ENCODE measurements at places on chromosomes 16 and 17.

GRCh38 chr17:28470914-28471366, 2.5 kb upstream of the SLC13A2 start:
- DNase-seq: peak; percentile 87

DNA sequence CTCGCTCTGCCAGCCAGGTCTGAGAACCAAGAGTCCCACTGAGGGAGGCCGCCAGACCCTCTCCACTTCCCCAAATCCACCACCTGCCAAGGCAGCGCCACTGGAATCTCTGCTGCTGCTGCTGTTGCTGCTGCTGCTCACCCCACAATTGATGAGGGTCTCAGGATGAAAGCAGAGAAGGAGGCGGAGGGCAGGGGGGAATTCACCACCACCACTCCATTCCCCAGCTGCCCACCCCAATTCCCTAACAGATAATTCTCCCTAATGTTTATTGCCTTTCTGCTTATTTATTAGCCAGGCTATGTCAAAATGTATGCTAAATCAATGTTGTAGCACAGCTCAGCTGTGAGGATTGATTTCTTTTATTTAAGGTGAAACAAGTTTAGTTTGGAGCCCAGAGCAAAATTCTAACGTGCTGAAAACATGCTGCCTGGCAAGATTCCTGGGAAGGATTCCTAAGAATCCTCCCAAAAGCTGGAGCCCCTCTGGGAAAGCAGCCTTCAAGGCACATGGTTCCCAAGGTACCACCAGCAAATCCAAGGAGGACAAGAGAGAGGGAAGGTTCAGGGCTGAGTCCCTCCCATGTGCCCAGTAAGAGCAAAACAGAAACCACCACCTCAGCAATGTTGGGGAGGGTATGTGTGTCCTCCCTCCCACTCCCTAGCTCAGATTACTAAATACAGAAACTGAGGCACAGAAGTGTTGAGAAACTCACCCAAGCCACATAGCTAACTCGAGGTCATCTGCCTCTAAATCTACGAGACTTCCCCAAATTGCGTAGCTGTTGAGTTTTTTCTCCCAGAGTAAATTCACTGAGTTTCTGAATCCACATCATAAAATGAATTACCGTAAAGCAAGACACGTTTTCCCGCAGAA, 12.2 kb upstream of the CDH5 start:
- no peak for DNase-seq

- no peak for DNase-seq
Observed at GRCh38 chr16:78377312-78377711, 277.9 kb downstream of the WWOX start.

DNA sequence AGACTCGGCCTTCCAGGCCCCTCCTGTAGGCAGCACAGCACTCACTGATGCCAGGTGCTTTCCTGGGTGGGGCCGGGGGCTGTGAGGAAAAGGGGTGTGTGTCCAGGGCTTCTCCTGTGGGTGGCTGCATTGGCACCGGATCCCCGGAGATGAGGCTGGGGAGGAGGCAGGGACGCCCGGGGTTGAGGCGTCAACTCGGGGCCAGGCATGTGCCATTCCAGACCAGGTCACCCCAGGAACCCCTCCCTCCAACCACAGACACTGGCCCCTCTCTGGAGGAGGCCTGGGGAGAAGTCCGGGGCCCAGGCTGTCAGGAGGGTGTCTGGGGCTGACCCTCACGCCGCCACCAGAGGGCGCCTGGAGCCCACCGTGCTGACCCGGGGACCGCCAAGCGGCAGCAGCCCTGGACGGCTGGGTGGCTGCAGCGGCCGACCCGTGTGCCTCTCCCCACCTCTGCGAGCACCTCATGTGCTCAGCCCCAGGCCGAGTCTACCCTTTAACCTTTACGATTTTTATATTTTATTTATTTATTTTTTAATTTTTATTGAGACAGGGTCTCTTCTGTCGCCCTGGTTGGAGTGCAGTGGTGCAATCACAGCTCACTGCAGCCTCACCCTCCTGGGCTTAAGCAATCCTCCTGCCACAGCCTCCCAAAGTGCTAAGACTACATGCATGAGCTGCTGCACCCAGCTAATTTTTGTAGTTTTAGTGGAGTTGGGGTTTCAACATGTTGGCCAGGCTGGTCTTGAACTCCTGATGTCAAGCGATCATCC, 3.2 kb upstream of the METRN start:
- DNase-seq: peak; percentile 42

- DNase-seq: no peak
Observed at GRCh38 chr17:49190932-49191331, 19.4 kb downstream of the GNGT2 start.

DNA sequence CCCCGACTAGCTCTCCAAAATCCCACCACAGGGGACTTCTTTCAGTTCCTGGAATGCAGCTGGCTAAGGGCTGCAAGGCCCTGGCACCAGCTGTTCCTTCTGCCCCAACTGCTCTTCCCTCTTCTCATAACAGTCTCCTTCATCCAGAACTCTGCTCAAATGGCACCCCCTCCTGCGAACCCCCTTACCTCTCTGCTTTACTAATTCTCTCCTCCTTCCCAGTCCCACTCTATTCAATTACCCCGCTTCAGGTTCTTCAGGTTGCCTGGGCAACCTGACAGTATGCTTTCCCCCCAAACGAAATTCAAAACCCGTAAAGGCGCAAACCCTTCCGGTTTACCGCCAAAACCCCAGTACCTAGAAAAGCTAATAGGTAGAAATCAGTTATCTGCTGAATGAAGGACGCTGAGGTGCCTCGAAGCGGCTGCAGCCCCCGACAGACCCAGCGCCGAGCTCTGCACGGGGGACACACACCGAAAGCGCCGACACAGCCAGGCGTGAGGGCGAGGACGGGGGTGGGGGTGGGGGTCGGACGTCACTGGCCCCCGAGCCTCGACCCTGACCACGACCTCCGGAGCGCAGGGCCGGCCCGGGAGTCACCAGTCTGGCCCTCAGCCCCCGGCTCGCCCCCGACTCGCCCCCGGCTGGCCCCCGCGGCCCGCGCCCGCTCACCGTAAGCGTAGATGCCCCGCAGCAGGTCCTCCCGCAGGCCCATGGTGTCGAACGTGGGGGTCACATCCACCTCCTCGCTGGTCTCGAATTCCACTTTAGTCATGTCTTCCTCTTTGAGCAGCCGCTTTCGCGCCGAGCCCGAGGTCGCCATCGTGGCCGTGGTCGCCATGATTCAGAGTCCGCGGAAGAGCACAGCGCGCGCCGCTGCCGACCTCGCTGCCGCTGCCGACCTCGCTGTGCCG, 550 bp downstream of the EIF4A3 start:
- no peak for DNase-seq

GRCh38 chr16:49992825-49993224, 32.2 kb upstream of the CNEP1R1 start:
- no peak for DNase-seq

GRCh38 chr17:77444984-77445759, 304.4 kb downstream of the SEC14L1 start:
- DNase-seq: no peak

- peak; percentile 69 for DNase-seq
Observed at GRCh38 chr17:81295031-81295675, at the start of gene SLC38A10. Gene SLC38A10, minus strand, starts transcription at chr17:81295307. Its CDS starts 386 bp downstream, at chr17:81294921.

- DNase-seq: peak; percentile 76
Observed at GRCh38 chr17:82332669-82333278, 792 bp downstream of the SECTM1 start.

- DNase-seq: peak; percentile 94
Observed at GRCh38 chr16:15811481-15812400, 45.1 kb downstream of the MYH11 start.

- no peak for DNase-seq
Observed at GRCh38 chr17:56886288-56886731, 27.5 kb downstream of the TRIM25 start.

DNA sequence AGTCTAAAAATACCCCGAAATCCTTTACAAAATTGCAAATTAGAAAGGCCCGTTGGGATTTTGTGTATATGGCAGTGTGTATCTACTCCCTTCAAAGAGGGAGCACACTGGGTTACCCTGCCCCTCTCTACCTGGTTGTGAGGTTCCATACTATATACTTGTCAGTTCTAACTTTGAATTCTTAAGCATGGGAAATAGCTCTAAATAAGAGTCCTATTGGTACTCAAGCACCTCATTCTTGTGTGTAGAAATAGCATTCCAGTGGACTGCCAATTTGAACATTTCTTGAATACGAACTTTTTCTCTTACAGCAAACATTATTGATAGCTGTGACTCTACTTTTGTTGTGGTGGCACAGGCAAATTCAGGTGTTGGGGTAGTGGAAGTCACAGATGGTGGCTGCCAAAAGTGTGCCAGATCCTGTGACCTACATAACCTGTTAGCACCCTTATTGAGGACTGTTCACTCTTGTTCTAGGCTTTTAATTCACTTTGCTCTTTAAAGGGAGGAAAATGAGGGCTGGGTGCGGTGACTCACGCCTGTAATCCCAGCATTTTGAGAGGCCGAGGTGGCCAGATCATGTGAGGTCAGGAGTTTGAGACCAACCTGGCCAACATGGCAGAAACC, 16.1 kb downstream of the ESRP2 start:
- no peak for DNase-seq

- peak; percentile 66 for DNase-seq
Observed at GRCh38 chr16:13923703-13924298, 3.8 kb downstream of the ERCC4 start.

DNA sequence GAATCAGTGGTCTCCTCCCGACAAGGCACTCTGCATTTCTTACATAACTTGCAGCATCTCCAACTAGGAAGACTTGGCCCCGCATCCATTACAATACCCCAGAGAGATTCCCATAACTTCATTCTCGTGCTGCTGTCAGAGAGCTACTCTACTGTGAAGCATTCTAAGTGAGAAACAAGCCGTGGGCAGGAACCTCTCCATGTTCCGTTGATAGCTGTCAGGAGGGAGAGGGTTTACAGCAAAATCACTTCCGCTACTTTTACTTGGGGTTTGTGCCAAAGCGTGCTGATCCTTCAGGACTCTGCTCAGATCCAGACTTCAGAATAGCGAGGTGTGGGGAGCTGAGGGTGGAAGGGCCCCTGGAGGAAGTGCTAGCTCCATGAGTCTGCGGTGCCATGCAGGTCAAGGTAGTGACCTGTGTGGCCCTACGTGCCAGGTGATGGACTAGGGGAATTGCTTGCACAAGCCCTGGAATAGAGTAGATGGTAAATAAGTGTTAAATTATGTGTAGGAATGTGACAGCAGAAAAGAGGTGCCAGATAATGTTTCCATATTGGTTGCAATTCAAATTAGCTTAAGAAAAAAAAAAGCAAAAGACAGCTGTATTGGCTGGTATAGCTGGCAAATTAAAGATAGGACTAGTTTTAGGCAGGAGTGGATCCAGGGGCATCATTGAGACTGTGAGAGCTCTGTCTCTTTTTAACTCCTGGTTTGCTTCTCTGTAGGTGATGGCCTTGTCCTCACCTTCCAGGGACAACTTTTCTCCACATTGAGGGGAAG, 358.5 kb upstream of the ERCC4 start:
- DNase-seq: no peak

- no peak for DNase-seq
Observed at GRCh38 chr17:44272321-44272951, 4.5 kb upstream of the SLC4A1 start.

- no peak for DNase-seq
Observed at GRCh38 chr16:73143002-73143401, 95.1 kb upstream of the ZFHX3 start.

DNA sequence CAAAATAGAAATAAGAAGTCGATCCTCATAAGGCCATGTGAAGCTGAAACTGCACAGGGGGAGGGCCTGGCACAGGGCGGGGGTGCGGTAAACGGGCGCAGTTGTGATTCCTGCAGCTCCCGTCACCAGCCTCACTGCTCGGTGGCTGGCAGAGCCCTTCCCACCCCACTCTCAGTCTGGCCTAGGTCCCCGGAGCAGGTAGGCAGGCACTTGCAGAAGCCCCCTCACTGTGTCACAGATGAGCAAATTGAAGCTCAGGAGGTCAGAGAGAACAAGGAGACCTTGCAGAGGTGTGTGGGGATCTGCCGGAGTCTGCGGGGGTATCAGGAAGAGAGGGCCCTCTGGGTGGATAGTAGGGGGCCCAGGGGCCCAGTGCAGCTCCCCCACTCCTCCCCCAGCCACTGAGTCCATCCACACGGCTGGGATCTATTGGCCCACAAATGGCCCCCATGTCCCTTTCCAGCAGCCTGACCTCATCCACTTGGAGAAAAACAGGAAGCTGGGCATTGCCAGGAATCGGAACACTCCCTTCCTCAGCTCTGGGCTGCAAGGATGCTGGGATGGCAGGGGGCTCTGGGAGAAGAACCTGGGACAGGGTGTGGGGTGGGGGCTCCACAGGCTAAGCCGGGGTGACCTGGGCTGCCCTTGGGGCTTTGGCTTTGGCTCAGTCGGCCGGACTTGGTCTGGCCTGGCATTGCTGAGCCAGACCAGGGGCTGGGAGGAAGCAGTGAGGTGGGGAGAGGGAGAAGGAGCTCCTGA, 21.4 kb upstream of the MAP3K14 start:
- no peak for DNase-seq

- DNase-seq: no peak
Observed at GRCh38 chr16:47984669-47985068, 171.1 kb downstream of the ABCC12 start.

GRCh38 chr16:62585041-62585545, 548.9 kb upstream of the CDH8 start:
- DNase-seq: no peak

- peak; percentile 43 for DNase-seq
Observed at GRCh38 chr17:64974750-64975317, 55.6 kb upstream of the LRRC37A3 start.

DNA sequence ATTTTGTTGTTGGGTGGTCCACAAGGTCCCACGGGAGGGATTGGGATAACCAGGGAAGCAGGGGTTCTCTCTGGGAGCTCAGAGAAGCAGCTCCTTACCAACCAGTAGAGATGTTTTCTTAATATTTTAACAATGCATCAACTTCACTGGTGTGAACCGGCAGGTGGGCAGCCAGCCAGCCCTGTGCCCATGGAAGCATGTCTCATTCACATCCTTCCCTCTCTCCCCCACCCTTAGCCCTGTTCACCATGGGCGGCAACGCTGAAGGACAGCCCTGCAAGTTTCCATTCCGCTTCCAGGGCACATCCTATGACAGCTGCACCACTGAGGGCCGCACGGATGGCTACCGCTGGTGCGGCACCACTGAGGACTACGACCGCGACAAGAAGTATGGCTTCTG, 9.3 kb downstream of the MMP2 start:
- DNase-seq: no peak

GRCh38 chr16:84281074-84281473, 13.6 kb upstream of the WFDC1 start:
- peak; percentile 34 for DNase-seq

GRCh38 chr16:4347010-4347409, 4.1 kb downstream of the PAM16 start:
- peak; percentile 91 for DNase-seq

- no peak for DNase-seq
Observed at GRCh38 chr17:81557276-81558114, 5.3 kb upstream of the FAAP100 start.

- DNase-seq: no peak
Observed at GRCh38 chr17:5121186-5121841, 5.5 kb downstream of the USP6 start.

DNA sequence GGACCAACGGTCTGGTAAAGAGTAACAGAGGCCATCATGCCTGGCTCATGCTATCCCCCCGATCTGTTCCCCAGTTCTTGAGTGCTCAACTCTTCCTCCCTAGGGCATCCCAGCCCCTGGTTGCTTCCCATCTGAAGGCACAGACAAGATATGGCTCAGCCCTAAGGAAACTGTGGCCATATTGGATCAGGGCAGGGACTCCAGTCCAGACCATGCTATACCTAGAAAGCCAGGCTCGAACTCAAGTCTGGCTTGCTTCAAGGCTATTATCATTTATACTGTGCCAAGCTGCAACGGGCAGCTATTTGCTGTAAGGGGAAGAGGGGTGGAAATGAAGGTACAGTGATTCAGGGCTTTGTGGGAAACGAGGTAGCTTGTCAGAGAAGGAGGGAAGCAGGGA, 2.8 kb downstream of the UBTF start:
- DNase-seq: no peak

GRCh38 chr16:88965411-88965810, 11.6 kb downstream of the CBFA2T3 start:
- DNase-seq: no peak

All from amniotic epithelial cell (primary cell).